ENCODE measurements at places on chromosomes 4 and X.

DNA sequence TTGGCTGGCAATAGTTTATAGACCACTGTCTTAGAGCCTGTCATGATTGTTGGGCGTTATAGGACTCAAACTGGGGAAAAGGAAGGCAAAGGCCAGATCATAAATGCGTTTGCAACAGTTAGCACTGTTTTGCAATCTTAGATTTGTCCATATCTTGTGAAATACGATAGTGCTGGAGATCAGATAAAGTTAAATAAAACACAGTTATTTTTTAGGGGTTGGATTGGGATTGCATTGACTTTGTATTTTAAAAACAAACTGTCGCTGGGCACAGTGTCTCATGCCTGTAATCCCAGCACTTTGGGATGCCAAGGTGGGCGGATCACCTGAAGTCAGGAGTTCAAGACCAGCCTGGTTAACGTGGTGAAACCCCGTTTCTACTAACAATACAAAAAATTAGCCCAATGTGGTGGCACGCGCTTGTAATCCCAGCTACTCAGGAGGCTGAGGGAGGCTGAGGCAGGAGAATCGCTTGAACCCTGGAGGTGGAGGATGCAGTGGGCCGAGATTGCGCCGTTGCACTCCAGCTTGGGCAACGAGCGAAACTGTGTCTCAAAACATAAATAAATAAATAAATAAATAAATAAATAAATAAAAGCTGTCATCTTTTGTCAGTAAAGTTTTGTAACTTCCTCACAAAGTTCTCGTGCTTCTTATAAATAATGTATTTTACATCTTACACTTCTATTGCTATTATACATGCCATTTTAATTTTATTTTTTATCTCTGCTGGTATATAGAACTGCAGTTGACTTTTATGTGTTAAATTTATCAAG lies 117.2 kb downstream of the KDM6A start:
- no peak for DNase-seq

DNA sequence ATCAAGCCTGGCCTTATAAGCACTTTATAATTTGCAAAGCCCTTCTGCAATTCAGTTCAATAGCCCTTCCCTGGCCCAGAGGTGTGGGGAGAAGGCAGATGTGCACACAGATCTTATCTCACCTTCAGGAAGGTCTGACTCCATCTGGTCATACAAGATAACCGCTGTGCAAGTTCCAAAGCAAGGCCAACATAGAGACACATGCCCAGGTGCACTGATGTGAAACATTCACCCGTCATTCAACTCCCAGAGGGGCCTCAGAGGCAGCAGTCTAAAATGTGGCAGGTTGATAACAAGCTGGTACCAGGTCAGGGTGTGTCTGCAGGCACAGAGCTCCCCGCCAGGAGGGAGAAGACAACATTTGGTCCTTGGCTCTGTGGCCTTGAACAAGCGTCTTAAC lies 10.9 kb upstream of the WFS1 start:
- DNase-seq: no peak

- no peak for DNase-seq
Measured at GRCh38 chr4:17448689-17449088, 63.2 kb downstream of the QDPR start.

DNA sequence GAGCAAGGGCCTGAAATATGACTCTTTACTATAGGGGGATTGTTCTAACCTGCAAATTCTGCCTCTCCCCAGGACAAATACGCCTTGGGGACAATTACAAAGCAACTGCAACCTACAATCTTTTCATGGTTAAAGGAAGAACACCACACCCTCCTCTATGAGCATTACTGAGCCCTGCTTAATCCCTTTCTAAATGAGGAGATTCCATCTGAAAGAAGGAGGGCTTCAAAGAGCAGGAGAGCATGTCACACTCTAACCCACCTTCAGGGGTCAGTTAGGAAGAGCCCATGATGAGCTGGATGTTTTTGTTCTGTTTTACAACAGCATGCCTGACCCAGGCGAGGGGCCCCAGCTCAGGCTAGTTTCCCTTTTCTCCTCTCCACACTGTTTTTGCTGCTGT lies 134.0 kb upstream of the ANXA3 start:
- no peak for DNase-seq

- no peak for DNase-seq
Measured at GRCh38 chr4:17427991-17428390, 83.9 kb downstream of the QDPR start.

- no peak for DNase-seq
Measured at GRCh38 chr4:93730760-93731159, 97.8 kb upstream of the ATOH1 start.

DNA sequence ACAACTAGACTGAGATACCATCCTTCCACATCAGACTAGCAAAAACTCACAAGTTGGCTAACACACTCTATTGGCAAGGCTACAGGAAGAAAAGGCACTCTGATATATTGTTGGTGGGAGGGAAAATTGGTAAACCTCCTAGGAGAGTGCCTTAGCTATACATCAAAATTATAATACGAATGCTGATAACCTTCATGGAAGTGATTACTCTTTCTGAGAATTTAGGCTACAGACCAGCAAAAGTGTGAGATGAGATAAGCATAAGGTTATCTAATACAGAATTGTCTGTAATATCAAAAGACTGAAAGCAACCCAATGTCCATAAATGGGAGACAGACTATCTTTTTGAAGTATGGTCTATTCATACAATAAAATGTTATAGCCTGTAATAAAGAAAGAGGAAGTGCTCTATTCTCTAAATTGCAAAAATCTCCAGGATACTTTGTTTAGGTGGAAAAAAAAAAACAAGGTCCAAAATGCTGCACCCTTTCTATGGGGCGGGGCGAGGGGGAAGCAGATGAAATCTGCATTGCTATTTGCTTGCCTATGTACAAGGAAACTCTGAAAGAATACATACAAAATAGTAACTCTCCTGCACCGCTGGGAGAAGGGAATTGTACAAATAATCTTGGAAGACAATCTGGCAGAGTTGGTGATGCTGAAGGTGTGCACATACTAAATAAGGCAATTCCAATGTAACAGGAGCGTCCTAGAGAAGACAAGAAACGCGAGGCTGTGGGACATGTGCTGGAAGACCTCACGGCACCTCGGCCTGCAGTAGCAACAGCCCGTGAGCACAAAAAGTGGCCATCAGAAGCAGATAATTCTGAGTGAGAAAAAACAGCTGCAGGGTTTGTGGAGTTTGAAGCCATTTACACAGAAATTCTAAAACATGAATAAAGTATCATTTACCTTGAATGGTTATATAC lies 109.7 kb downstream of the AFAP1 start:
- DNase-seq: no peak

DNA sequence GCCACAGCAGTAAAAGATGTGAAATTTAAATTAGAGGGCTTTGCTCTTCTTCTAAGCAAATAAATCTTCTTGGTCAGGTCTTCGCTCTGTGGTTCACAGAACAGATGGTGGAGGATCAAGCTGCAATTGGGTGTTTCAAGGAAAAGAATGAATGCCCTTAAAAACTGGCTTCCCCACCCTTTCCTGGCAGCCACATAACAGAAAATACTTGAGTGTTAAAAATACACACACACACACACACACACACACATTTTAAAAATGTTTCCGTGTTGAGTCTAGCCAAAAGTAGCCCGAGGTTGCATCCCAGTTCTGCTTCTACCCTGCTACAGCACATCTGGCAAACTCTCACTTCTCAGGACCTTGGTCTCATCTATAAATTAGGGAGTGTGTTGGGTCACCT lies 56.7 kb upstream of the FGFBP2 start:
- no peak for DNase-seq

DNA sequence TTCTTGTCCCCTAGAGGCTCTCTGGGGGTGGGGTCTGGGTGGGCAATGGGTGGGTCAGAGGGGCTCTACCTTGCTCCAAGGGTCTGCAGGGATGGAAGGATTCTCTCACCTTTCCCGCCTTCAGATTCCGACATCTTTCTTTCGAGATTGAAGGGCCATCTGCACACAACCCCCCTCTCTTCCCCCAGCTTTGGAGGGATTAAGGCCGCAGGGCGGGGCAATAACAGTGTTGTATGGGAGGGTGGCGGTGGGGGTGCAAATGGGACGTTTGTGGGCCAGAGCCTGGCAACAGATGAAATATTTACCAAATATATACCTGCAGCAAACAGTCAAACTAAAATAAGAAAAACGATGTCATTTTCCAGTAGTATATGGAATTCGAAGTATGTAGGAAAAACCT lies at the start of gene CACNA1F:
Gene CACNA1F, minus strand, starts transcription at position 165 of the 400 bp plus-strand sequence. Its CDS starts 31 bp downstream, at position 134.
- no peak for DNase-seq

DNA sequence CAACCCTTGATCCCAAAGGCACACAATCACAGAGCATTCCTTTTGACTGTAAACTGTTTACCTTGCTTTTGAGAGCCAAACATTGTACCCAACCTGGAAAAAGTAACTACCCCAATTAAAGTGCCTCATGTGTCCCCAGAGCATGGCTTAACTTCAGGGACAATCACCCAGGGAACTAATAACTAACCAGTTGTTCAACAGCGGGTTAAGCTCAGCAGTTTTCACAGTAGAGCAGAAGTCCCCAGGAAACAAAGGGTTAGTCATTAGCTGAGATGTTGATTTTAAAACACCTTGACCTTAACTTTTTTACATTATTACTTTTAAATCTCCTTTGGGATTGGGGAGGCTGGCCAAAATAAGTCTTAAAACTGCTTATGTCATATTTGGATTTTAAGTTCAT lies 94.8 kb downstream of the RELL1 start:
- no peak for DNase-seq

DNA sequence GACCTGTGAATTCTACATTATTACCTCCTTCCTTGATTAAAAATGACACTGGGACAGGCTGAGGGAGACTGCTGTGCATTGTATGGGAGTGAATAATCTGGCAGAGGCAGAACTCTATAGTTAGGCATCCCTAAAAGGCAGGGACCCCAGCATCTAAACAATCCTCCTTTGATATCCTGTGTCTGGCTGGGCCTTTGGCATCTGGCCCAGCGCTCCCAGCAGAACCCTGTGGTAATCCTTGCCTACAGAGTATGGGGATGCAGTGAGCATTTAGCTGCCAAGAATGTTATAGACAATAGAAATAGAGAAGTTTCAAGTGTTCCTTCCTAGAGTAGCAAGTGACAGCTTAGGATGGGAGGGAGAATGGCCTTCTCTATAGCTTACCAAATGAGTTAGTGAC lies 38.5 kb downstream of the ZCCHC12 start:
- DNase-seq: no peak

DNA sequence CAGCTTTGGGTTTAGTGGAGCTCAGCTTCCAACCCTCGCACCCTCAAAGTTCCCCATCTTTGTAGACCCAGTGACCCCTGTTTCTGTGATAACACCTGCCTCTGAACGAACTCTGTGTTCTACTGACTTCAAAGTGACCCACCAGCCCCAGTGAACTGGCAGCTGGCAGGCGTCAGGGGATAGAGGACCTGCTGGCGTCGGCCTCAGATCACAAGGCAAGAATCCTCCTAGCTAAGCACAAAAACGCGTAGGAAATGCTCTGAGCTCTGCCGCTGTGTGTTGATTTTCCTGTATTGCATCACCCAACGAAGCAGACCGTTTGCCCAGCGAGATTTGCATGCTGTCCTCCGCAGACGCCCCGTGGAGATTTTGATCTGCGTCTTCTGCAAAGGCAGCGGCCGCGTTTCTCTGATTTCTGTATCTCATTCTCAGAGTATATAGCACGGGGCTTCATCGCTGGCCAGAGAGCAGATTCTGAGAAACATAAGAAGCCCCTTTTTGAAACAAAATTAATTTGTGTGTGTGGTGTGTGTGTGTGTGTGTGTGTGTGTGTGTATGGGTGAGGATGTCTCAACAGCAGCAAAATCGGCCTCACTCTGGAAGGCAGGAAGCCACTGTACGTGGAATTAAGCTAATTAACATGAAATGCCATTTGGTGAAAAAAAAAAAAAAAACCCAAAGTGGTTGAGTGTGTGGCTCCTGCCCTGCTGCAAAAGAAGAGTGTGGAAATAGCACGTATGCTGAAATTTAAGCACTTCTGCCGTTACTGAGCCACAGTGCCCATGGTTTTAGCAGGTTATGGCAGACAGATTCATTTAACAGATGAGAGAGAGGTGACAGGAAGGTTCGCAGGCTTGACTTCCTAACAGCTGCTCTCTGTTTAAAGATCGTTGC lies 29.2 kb upstream of the ASMTL start:
- DNase-seq: no peak

- peak; percentile 33 for DNase-seq
Measured at GRCh38 chr4:174423257-174423944, 98.9 kb downstream of the HPGD start.

DNA sequence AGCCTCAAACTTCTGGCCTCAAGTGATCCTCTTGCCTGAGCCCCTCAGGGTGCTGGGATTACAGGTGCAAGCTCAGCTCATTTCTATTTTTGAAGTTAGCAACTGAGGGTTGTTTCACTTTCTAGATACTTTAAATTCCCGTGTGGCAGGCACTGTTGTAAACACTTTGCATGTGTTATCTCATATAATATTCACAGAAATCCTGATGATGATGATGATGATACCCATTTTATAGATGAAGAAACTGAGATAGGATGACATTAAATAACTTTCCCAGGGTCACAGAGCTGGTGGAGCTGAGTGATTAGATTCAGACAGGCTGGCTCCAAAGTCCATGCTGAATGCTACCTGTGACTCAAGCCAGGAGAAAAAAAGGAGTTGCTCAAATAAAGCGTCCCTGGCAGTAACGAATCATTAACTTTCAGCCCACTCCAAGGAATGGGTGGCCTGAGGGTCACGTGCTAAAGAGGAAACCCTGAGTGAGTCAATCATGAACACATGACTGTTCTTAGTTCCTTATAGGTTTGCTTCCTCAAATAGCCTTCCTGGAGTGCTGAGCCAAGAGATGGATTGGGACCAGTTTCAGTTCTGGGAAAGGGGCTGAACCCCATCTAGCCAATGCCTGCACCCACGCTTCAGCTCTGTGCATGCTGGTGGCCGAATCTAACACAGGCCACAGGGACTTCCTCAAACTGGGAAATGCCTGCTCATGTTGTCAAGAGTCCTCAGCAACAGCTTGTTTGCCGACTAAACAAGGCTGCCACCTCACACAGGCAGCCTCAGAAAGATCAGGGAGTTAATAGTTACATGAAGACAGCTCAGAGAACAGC lies 52.8 kb downstream of the RBM47 start:
- DNase-seq: no peak

GRCh38 chr4:138200236-138200590 lies 41.9 kb downstream of the SLC7A11 start:
- no peak for DNase-seq

- no peak for DNase-seq
Measured at GRCh38 chrX:95950679-95951078, 734.0 kb upstream of the DIAPH2 start.

- DNase-seq: no peak
Measured at GRCh38 chrX:13140007-13140406, 95.6 kb upstream of the FAM9C start.

GRCh38 chr4:83772685-83773084 lies 236.8 kb downstream of the GPAT3 start:
- DNase-seq: no peak

DNA sequence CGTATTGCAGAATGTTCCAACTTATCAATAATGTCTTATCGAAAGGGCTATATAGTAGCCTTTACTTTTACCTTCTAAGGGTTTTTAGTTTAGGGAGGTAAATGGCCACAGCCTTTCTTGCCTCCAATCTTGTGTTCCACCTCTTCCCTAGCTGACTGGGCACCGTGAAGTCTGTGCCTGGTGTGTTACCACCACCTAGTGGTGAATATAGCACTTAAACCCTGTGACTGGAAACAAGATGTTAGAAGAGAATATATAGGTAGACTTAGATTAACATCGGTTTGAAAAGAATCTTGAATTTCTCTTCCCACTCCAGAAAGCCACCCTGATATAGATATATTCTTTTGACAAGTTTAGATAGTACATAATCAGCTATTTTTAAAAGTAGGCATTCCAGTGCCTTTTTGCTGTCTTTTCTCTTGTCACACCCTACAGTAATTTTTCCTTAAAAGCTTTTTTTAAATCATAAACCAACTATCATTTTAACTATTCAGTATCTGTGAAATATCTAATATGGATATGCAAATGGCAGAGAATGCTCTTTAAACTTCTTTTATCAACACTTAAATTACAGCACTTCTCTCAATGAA lies 27.8 kb upstream of the ADH7 start:
- peak; percentile 12 for DNase-seq

All from HS-27A (cell line).